ENCODE measurements at places on chromosomes 2 and 18. TPM values are rescaled to one million over a fixed set of nuclear protein-coding genes. Genes with fewer than 3 reads are reported as not detected.

Gene TMEM200C
- not detected for total RNA-seq

Gene CRYGA
- not detected for total RNA-seq

Gene ACADL
- not detected for total RNA-seq

Gene TMEM163
- total RNA-seq = 0.53 TPM

Gene PROKR1
- not detected for total RNA-seq

Gene RAB31
- 1.5 TPM for total RNA-seq

Gene CAPN14
- total RNA-seq = 0.55 TPM

Gene ZNF892
- 6.0 TPM for total RNA-seq

DNA sequence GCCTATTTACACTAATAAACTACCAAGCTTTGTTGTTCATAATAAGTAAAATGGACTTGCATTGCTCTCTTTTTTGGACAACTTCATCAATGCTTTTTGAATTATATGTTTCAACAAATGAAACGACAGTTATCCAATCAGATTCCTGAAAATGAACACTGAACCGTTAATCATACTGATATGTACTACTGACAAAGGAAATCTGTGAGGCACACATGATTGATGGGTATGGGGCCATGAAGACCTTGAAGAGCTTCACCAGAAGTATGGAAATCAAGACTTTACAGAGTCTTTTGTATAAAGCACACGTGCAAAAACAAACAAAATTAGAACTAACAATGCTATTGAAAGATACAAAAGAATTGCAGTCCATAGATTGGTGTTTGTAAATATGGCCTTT, 51.2 kb downstream of the HNMT start:
- no peaks in the 10 kb centered on the region for H3K36me3 ChIP-seq
- no peak overlapping the region for H3K27ac ChIP-seq
- no peaks in the 10 kb centered on the region for H3K27me3 ChIP-seq

DNA sequence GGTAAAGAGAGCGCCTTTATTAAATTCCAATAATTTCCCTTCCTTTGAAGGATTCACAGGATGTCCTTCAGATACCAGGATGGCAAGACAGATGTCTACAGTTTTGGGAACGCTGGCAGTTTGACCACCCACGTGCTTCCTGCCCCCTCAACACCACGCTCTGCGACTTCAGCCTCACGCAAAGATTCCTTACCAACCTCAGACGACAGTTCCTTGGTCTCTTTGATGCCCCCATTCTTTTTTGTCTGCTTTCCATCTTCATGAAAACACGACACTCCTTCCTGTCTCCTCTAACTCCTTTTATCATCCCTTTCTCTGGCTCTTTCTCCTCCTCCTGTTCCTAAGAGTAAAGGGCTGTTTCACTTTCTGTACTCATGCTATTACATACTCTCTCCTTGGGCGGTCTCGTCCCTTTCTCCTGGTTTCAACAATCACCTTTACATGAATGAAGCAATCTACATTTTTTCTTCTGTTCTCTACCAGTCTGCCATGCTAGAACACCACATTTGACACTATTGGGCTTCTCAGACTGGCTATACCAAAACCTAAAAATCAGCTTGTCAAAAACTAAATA, 189.9 kb upstream of the PGAP1 start:
- peaks cover 49% of the 10 kb centered on the region for H3K36me3 ChIP-seq
- H3K27me3 ChIP-seq = no peaks in the 10 kb centered on the region
- DNase-seq = no peak
- no peak overlapping the region for H3K4me3 ChIP-seq
- H3K27ac ChIP-seq = peak overlapping the region; percentile 47

GRCh38 chr2:229231328-229231868, 39.7 kb downstream of the PID1 start:
- DNase-seq = no peak
- H3K4me3 ChIP-seq = no peak overlapping the region
- no peak overlapping the region for H3K27ac ChIP-seq
- no peaks in the 10 kb centered on the region for H3K36me3 ChIP-seq

DNA sequence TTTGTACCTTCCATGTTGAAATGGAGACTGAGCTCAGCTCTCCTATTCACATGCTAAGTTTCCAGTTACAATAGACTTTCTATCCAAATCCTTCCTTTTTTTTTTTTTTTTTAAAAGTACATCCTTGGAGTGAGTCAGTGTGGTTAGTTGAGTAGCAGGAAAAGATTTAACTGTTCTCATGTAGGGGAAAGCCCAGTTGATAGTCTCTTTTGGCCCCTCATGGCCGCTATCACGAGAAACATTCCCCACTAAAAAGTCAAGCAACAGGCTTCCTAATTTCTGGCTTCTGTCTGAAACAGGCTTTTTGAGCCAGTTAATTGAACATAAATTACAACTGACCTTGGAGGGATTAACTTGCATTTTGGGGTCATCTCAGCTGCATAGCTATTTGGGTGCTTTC, 161.3 kb downstream of the MEIS1 start:
- no peak overlapping the region for H3K27ac ChIP-seq
- no peak for DNase-seq
- no peaks in the 10 kb centered on the region for H3K27me3 ChIP-seq

GRCh38 chr2:64330281-64331113, 123.5 kb upstream of the LGALSL start:
- H3K4me1 ChIP-seq = peaks cover 38% of the 10 kb centered on the region
- no peaks in the 10 kb centered on the region for H3K36me3 ChIP-seq
- H3K4me3 ChIP-seq = no peak overlapping the region
- no peak overlapping the region for H3K27ac ChIP-seq
- H3K27me3 ChIP-seq = no peaks in the 10 kb centered on the region

GRCh38 chr2:98479371-98479770, 34.7 kb downstream of the INPP4A start:
- H3K4me1 ChIP-seq = peaks cover 81% of the 10 kb centered on the region
- no peaks in the 10 kb centered on the region for H3K36me3 ChIP-seq
- no peaks in the 10 kb centered on the region for H3K27me3 ChIP-seq

GRCh38 chr2:60717691-60718090, 38.4 kb upstream of the PAPOLG start:
- H3K36me3 ChIP-seq = no peaks in the 10 kb centered on the region
- no peak overlapping the region for H3K4me3 ChIP-seq
- no peaks in the 10 kb centered on the region for H3K4me1 ChIP-seq
- H3K27ac ChIP-seq = no peak overlapping the region
- DNase-seq = no peak

Measured in T-cell (primary cell).